CD4-positive, alpha-beta T cell treated with Interferon alpha-2 for 1 hour (primary cell): ENCODE measurements at places on chromosomes 1 and 21.
A peak's percentile ranks its signal among the peaks of the same experiment; 100 is the strongest.

GRCh38 chr21:43286196-43286595 lies 117.4 kb downstream of the CRYAA start:
- DNase-seq = no peak

DNA sequence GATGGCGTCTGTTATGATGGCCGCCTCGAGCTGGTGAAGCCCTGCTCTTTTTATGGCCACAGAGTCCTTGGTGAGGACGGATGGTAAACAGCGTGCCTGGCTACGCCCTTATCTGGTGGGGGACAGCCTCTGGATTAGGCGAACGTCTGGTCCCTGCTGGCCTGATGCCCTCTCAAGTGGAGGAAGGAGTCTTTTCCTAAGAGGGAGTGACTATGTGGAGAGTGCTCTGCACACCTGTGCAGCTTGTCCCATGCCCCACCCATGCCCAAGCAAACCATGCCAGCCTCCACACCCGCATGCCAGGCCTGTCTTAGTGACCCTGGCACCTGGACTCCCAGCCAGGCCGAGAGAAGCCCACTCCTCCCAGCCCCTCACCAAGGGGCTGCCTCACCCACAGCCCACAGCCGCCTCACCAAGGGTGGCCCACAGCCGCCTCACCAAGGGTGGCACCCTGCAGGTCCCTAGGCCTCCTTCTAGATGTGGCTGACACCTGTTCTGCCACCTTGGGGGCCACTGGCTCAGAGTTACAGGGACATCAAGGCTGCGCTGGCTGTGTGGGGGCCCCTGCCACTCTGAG lies 40.2 kb downstream of the WNT9A start:
- no peak for DNase-seq

- no peak for DNase-seq
Measured at GRCh38 chr1:194698908-194699318, 1512.5 kb upstream of the B3GALT2 start.

DNA sequence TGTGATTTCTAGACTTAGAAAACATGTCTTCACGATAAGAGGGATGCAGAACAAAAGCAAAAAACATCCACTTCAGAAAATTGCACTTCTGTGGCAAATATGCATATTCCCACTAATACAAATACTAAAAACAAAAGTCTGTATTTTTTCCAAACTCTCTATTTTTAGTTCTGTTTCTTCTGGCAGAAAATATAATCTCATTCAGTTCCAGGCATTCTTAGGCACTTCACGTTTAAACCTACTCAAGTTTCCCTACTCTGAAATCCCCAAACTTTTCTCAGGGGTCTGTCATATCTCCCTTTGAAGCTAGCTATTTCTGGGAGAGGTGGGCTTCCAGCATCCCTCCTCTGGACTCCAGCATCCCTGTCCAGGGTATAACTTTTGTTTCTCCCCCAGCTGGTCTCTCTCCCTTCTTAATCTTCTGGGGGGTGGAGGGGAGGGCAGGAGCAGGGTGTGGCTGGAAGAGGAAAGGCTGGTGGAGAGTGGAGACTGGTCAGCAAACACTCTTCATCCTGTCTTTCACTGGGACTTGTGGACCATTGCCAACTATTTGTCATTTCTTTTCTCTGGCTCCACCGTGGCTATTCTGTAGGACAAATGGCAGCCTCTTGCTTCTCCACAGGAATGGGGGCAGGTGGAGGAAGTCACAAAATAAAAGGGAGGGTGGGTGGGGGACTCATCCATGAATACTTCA lies 19.6 kb upstream of the NCF2 start:
- no peak for DNase-seq

DNA sequence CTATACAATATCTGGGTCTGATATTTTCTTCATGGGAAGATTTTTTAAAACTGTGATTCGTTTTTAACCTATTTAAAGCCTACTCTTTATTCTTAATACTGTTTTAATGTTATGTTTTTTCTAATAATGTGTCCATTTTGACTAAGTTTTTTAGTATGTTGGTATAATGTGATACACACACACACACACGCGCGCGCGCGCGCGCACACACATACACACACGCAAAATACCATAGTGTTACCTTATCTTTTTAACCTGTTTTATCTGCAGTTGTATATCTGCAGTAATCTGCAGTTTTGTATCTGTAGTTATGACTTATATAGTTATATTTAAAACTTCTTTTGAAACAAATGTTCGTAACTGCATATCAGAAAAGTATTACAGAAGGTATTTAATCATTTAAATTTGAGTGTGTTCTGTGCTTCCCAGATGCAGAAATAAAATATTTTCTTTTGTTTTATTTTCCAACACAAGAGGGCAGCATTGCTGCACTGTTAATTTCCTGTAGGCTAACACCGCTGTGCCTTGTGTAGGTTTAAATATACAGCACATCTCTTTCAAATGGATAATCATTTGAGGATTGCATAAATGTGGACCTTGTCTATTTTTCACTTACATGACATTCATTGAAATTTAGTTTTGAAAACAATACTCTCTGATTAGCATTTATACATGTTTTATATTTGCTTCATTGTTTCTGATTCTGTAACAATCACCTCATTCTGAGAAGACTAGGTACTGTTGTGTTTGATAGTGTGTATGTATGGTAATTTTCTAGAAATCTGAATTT lies 166.1 kb downstream of the PDE4B start:
- DNase-seq = peak; percentile 7
